ENCODE measurements at places on chromosomes 1 and 21.

DNA sequence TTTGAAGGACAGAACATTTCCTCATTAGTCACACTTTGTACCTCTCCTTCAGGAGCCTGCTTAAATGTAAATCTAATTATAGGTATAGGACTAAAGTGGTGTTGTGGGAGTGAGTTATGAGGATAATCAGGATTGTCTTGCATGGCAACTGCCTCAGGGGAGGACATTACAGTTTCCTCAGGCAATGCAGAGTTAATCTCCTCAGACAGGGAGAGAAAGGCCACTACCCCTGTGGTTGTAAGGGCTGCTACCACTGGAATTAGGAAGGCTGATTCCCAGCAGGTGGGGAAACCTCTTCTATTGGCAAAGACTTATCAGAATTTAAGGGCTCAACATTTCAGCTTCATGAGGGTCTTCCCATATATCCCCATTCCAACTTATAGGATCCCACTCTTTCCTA is 286.8 kb upstream of the PBX1 start:
- no peak for DNase-seq

DNA sequence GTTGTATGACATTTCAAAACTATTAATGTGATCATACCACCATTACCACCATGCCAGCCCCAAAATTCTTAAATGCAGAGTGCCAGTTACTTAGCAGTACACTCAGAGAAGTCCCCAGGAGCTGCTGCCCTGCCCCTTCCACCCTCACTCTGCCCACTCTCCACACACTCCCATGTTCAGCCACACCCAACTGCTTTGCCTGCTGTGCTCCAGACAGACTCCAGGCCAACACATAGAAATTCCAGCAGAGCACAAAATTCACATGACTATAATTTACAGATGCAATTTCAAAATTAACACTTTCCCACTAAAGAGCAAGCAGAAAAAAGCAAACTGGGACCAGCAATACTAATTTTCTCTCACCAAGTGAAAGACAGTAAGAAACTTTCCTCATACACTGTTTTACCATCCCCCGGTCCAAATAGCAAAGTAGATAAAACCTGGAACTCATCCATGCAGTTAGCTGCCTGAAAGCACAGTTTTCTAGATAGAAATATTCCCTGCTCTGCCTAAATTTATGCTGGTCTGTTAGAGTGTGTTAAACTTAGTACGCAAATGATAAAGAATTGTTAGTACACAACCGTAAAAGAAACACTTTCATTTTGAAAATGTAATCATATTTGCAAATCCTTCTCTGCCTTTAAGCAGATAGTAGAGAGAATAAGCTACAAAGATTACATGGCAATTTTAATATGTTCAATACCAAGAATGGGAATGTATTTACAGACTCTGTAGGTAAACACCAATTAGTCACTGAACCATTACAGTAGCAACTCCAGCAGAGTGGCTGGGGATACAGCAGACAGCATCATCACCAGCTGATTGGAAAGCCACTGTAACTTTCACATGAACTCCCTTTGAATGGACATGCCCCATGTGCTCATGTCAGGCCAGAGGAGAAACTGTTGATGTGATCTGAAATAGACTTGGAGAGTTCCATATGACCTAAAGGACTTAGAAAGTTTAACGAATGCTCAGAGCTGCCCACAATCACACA is 176.5 kb downstream of the VAV3 start:
- DNase-seq, result no peak

GRCh38 chr1:34695580-34695979 is 59.3 kb upstream of the GJB5 start:
- DNase-seq, result no peak

DNA sequence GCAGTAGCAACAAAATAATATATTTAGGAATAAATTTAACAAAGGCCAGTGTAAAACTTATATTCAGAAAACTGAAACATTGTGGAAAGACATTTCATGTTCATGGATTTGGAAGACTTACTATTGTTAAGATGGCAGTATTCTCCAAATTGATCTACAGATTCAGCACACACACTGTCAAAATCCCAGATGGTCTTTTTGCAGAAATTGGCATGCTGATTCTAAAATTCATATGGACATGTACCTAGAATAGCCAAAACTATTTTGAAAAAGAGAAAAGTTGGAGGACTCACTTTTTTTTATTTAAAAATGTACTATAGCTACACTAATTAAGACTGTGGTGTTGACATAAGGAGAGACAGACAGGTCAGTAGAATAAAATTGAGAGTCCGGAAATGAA is 32.0 kb upstream of the SH3D21 start:
- DNase-seq, result no peak

DNA sequence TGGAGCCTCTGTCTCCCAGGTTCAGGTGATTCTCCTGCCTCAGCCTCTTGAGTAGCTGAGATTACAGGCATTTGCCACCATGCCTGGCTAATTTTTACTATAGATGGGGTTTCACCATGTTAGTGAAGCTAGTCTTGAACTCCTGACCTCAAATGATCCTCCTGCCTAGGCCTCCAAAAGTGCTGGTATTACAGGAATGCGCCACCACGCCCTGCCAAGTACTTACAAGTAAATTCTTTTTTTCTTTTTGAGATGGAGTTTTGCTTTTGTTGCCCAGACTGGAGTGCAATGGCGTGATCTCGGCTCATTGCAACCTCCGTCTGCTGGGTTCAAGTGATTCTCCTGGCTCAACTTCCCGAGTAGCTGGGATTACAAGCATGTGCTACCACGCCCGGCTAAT is 42.5 kb downstream of the RPRD2 start:
- no peak for DNase-seq

GRCh38 chr1:179709841-179710329 is 33.2 kb upstream of the FAM163A start:
- no peak for DNase-seq

GRCh38 chr1:97938285-97938642 is 17.4 kb upstream of the DPYD start:
- DNase-seq, result no peak

DNA sequence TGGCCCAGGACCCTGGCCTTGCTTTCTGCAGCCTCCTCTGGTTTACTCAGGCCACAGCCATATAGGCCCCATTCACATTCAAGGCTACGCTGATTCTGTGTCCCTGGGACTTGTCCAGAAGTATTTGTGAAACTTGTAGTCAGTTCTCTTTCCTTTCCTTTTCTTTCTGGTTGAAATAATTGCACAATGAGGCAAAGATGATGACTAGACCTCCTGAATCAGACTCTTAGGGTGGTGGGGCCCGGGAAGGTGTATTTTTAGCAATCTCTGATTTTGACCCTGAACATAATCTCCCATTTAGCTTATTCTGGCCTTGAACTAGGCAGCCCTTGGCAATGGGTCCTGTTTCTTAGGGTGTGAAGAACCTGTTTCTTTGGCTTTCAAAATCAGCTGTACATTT is 39.9 kb downstream of the STUM start:
- DNase-seq, result no peak

DNA sequence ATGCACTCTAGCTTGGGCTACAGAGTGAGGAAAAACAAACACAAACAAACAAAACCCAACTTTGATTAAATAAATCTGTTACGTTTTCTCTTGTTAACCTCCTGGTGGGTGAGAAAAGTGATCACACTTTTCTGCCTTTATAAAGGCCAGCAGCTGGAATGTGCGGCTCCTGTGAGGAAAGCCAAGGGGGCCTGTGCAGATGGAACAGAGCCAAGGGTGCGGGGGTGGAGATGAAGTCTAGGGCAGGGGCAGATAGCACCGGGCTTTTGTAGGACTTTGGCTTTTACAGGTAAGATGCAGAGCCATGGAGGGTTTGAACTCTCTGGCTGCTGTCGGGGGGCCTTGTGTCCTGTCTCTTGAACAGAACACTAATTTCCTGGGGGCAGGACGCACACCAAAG is 40.7 kb upstream of the GPR37L1 start:
- DNase-seq, result no peak

DNA sequence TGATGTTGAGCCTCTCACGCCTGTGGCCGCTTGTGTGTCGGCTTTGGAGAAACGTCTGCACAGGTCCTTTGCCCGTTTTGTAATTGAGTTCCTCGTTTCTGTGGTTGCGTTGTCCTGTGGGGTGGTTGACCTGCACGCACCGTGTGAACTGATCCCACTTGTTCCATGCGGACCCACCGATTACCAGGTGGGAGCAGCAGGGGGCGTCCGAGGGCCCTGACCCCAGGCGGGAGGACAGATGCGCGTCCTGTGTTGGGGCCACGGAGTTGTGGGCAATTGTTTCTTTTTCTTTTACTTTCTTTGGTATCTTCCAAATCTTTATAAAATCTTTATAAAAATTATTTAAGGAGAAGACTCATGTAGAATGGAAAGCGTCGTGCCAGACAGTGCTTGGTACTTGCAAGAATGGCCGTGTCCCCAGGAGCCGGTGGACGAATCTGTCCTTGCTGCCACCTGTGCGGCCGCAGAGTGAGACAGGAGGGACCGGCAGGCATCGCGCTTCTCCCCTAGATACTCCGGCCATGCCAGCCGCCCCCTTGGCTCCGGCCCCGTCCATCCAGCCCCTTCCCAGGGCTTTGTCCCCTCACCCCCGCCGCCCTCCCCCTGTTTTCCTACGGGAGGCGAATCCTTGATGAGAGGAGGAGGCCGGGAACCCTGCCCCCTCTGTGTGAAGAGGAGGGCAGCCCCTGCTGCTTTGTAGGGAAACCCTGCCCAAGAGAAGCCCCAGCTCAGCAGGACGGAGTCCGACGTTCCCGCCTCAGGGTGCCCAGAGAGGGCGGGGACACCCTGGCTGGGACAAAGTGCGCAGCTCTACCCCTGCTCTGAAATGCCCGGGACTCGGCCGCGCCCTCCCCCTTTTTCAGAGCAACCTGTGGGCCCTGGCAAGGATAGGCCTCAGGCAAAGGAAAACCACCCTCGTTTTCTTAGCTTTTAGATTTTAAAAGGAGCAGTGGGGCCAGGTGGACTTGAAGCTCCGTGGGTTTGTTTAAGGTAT is 41.7 kb downstream of the PRKCZ start:
- DNase-seq, result peak; percentile 62

DNA sequence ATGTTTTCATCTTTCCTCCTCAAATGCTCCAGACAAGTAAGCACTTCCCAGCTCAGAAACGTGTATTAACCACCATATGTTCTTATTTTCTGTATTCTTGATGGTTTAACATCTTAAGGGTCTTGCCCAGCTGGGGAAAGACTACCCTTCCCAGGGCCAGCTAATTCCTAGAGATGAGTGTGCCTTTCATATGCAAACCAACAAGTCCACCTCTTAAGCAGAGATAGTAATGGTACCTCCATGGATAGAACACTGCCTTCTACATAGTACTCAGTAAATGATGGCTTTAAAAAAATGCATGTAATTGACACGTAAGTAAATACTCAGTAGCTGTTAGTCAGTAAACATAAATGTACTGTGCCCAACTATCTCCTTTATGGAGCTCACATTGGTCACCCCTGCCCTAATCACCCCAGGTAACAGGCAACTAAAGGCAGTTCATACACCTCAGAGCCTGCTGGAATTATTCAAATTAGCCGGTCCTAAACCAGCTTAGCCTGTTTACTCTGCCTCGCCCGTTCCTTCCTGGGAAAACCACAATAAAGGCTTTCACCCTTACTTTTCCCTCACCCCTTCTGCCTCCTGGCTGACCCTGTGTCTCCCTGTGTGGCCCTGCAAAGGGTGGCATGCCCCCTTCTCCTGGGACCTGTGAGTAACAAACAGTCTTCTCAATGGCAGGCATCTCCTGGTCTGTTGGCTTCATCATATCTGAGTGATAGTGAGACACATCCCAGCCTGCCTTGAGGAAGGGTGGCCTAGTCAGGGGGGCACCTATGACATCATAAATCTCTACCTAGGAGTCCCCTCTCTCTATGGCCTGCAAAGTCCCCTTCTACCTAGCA is 40.1 kb upstream of the KLHDC7A start:
- DNase-seq, result no peak

- DNase-seq, result no peak
Observed at GRCh38 chr1:245579881-245580280, 425.1 kb downstream of the KIF26B start.

DNA sequence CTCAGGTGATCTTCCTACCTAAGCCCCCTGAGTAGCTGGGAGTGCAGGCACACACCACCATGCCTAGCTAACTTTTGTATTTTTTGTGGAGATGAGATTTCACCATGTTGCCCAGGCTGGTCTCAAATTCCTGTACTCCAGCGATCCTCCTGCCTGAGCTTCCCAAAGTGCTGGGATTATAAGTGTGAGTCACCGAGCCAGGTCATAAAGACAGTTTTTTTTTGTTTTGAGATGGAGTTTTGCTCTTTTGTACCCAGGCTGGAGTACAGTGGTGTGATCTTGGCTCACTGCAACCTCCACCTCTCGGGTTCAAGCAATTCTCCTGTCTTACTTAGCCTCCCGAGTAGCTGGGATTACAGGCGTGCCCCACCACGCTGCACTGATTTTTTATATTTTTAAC is 42.1 kb downstream of the KIF1B start:
- DNase-seq, result no peak

DNA sequence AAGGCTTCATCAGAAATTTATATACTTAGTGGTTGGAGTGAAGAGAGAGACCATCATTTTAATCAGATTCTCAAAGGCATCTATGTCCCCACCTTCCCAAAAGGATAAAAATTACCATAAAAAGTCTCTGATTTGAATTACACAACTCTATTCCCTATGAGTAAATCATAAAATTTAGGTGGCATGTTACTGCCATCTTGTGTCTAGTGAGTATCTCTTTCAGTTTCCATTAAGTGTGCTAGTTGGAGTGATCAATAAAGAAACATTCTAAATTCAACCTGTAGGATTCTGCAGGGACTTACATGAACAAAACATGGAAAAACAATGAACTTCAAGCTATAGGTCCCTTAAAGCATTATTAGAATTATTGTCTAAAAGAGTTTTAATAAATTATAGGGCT is 655.4 kb downstream of the LTN1 start:
- DNase-seq, result no peak

DNA sequence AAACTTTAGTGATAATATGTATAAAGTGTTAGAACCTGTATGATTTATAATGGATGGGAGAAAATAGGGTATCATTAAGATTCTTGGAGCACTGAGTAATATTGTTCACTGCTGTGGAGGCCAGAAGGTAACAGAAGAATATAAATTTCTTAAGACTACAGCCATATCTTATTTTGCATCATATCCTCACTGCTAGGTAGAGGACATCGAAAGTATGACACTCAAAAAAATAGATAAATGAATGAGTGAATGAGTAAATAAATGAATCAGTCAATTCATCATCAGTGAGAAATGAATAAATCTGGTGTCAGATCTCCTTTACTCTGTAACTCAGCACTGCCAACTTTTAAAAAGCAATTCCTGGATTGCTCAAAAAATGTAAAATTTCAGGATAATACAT is 33.2 kb downstream of the RGS13 start:
- no peak for DNase-seq

DNA sequence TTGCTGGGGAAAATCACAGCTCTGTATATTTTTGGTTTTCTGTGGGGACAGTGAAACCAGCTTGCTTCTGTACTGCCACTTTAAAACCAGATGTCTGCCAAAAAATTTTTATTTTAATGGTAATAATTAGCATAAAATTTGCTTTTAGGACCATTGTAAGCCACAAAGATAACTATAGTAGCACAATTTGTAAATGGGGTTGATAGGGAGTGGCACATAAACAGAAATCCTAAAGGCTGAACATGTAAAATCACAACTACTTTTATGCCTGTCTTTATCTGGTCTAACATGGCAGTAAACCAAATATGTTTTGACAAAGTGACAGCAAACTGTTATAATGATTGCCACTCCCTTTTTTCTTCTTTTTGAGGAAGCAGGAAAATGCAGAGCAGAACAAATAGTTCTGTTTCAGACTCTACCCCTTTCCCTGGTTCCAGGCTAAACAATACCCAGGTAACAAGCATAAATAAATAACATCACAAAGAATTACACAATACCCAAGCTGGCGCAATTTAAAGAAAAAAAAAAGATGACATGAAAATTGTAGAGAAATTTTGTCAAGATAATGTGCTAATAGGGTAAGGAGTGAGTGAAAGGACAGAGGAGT is 24.0 kb upstream of the CCDC181 start:
- DNase-seq, result no peak

Measured in substantia nigra (tissue), 51 donors.